ENCODE measurements at places on chromosomes 5 and 9.

DNA sequence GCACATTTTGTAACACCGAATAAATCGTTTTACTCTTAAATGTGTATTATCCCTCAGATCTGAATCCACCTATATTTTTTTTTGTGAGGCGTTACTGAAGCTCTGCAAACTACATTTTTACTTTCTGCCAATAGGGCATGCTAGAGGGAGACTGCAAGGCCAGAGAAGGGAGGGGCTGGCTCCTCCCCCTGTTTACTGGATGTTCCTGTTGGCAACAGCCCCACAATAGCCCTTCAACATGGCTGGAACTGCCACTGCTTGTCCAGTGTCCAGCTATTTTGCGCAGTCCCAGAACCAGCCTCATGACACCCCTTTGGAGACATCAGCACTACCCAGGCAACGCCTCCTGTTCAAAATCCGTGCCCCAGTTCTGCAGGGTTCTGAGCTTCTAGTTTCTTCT lies 85.4 kb upstream of the MIER3 start:
- DNase-seq: no peak

- DNase-seq: no peak
Measured at GRCh38 chr9:312596-313320, 98.1 kb downstream of the DOCK8 start.

DNA sequence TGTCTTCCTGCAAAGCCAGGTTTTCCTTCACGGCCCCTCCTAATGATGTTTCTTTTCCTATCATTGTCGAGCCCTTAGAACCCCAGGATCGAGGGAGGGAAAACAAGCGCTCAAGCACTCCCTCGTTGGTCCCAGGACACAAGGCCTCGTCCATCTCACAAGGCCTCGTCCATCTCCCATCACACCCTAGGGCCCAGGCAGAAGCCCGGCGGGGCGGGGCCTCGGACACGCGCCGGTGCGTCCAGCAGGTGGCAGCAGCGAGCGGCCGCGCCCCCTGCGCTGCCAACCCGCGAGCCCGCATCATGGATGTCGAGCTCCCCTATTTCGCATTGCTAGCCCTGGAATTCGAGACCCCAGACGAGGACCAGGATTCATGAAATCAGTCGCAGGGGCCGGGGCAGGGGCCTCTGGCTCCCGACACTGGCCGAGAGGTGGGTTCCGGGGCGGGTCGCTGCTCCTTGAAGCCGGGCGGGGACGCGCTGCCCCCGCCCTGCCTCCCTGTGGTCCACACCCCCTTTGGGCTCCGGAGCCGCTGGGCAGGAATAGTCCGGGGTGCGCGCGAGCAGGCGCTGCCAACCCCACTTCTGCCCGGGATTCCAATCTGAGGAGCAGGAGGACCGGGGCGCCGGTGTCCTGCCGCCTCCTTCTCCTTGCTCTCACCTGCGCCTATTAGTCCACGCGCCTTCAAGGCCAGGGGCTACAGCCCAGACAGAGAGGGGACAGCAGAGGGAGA lies at the start of gene ABLIM3:
ABLIM3 (plus strand) TSS at position 270 of the 733 bp plus-strand sequence. CDS start 603 bp downstream, outside the sequence.
- peak; percentile 27 for DNase-seq

DNA sequence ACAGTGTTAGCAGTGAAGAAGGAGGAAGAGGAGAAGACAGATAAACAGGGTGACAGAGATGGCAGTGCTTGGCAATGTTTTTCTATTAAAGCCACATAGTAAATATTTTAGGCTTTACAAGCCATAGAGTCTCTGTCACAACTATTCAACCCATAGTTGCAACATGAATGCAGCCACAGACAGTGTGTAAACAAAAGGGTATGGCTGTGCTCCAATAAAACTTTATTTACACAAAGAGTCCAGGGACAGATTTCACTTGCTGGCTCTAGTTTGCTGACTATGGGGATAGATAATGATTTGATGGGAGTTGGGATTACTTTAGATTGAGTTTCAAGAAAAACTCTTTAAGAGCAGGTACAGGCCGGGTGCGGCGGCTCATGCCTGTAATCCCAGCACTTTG lies 224.8 kb upstream of the SEMA6A start:
- DNase-seq: no peak

DNA sequence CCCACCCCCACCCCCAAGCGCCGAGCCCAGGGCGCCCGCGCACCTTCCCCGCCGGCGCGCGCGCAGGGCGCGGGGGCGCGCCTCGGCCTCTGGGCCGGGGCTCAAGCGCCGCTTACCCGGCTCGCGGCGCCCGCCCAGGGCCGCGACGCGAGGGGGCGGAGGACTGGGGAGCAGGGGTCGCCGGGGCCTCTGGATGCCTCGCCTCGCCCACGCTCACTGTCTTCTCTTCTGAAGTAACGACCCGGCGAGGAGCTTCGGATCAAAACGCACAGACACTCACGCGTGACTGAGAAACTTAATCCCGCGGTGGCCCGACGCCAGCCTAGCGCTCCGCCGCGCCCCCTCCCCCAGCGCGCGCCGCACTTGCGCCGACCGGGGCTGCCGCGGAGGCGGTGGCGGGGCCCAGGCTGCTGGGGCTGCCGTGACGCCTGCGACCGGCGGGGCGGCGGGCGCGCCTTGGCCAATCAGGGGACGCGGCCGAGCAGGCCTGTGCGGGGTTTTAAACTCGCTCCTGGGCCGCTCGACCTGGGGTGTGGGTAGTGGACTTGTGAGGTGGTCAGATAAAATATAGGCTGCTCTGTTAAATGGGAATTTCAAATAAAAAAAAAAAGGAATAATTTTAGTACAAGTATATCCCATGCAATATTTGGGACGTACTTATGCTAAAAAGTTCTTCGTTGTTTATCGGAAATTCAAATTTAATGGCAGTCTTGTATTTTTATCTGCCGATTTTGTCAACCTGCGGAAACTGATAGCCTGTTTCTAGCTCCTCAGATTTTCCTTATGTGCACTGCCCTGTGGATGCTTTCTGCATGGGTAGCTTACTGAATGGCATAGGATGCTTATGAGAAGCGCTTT lies at the start of gene MPDZ:
MPDZ (minus strand) TSS at position 409 of the 858 bp plus-strand sequence. CDS start 29,377 bp downstream, outside the sequence.
- DNase-seq: no peak

DNA sequence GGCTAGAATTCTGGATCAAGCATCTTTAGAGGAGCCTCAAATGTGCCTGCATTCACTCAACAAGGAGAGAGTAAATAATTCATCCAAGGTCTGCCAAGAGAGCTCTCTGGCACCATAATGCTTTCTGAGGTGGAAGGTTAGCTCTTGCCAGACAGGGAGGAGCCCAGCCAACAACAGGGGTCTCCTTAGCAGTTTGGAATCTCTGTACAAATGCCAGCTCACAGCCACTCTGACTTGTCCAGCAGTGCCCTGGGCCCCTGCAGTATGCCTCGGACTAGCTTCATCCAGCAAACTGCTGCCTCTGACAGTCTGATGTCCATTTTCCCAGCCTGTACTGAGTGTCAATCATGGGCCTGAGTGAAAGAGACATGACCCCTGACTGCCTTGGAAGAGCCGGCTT lies 127.2 kb upstream of the SLC44A1 start:
- DNase-seq: no peak

GRCh38 chr9:97558701-97559101 lies 57.2 kb downstream of the TMOD1 start:
- DNase-seq: no peak

- DNase-seq: no peak
Measured at GRCh38 chr9:75910731-75911130, 20.3 kb downstream of the PCSK5 start.

- DNase-seq: no peak
Measured at GRCh38 chr9:130531670-130532069, 47.7 kb upstream of the FUBP3 start.

DNA sequence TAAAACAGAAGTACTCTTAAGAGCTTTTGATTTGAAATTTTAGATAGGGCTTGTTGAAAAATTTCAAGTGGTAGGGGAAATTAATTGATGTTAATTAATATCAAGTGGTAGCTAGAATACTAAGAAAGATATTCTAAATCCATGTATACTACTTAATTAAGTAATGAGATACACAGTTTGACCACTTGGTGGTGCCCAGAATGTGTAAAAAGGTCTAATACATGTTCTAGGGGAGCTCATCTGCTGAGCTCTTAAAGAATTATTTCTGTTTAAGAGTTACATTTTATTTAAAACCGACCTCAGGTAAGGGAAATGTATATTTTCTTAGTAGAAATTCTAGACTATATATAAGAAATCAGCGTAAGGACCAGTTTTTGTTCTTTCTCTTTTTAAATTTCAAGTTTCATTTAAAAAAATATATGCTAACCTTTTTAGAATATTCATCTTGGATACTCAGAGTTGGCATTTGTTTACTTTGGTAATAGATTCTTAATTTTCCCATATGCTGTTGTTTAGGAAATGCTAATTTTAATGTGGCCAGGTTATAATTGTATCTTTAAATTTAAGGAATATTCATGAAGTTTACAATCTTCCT lies 61.5 kb downstream of the LNPEP start:
- no peak for DNase-seq

GRCh38 chr5:98570010-98570409 lies 203.5 kb upstream of the RGMB start:
- no peak for DNase-seq

GRCh38 chr9:523444-523843 lies 308.8 kb downstream of the DOCK8 start:
- DNase-seq: no peak

- no peak for DNase-seq
Measured at GRCh38 chr5:84724181-84724580, 339.5 kb upstream of the EDIL3 start.

DNA sequence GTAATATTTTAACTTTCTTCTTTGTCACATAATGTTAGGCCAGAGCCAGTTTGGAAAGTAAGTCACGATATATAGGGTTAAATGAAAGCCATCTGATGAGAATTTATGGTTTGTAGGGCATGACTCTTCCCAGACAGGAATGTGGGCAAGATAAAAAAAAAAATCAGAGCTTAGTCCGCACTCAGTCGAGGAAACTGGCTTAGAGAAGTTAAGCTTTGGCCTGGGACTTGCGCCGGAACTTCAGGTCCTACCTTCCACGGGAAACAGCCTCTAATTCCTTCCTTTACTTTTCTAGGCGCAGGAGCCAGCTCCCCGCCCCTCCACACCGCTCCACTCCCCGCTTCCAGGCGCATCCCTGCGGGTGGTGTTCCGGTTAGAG lies 475 bp downstream of the DDX31 start:
- no peak for DNase-seq

GRCh38 chr5:143536364-143536763 lies 132.9 kb upstream of the NR3C1 start:
- DNase-seq: no peak

GRCh38 chr9:137110911-137111787 lies 3.4 kb downstream of the DPP7 start:
- no peak for DNase-seq

GRCh38 chr5:92470770-92471169 lies 1087.7 kb upstream of the ARRDC3 start:
- DNase-seq: no peak

- no peak for DNase-seq
Measured at GRCh38 chr9:2576631-2577030, 45.0 kb upstream of the VLDLR start.

DNA sequence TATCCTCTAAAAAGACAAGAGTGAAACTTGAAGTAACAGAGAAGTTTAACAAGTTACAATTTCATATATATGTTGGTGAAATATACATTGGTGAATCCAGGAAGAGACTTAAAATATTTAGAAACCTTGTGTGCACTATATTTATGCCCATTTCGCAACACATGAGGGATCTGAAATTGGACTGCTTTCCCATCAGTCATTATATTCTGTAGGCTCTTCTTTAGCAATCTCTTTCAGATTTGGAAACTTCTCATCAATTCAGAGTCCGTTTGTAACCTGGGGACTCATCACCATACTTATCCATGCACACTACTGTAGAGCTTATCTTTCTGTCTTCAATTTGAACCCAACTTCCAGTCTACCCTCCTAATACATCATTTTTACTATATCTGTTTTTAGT lies 2.1 kb downstream of the ITGA1 start:
- no peak for DNase-seq

- DNase-seq: no peak
Measured at GRCh38 chr9:115733318-115734110, 420.1 kb upstream of the PAPPA start.

DNA sequence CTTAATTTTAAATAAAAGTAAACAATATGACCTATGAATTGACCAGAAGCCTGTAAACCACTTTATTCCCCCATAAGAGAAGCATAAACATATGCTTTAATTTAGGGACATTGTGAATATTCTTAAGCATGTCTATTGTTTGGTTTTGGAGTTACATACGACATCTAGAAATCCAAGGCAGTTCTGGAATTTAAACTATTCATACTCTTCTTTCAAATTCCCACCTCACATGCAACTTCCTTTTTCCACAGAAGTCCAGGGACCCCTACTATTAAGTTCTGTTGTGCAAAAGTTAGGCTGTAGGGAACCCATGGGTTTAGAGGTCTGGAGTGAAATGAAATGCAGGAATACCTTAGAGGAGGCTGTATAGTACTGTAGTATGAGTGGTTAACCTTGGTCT lies 2.1 kb downstream of the RIC1 start:
- DNase-seq: no peak

- DNase-seq: no peak
Measured at GRCh38 chr5:88675708-88676636, 207.0 kb downstream of the MEF2C start.

DNA sequence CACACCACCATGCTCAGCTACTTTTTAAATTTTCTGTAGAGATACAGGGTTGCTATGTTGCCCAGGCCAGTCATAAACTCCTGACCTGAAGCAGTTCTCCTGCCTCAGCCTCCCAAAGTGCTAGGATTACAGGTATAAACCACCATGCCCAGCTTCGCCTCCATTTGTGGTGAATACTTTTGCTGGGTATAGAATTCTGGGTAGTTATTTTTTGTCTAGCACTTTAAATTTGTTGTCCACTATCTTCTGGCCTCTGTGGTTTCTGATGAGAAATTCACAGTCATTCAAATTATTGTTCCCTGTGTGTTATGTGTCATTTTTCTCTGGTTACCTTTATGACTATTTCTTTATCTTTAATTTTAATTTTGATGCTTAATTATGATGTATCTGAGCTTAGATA lies 57.7 kb upstream of the EXOC3 start:
- DNase-seq: no peak

DNA sequence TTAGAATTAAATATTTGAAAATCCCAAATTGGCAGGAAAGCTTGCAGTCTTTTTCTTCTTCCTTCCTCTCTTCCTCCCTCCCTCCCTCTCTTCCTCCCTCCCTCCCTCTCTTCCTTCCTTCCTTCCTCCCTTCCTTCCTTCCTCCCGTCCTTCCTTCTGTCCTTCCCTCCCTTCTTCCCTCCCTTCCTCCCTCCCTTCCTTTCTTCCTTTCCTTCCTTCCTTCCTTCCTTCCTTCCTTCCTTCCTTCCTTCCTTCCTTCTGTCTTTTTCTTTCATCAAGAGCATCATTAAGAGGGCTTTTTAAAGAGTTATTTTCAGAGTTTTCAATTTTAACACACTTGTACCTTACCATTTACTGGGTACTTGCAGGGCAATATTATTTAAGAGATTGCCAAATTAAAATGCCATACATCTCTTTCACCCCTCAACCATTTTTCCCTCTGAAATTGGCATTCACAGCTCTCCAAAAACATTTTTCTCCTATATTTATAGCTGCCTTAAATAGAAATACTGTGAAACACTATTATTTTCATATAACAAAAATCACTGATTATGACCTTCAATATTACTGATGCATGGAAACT lies 99.2 kb upstream of the C6 start:
- DNase-seq: no peak

Measured in stimulated activated CD4-positive, alpha-beta T cell treated with anti-CD3 and anti-CD28 coated beads, Interleukin-15, amount 100 ng/mL, for 48 hours (primary cell).